ENCODE measurements at places on chromosomes 3 and 15.

GRCh38 chr3:195255571-195256501 is 15.1 kb downstream of the XXYLT1 start:
- H3K4me1 ChIP-seq, result peaks cover 40% of the 10 kb centered on the region
- no peak overlapping the region for H3K27ac ChIP-seq
- no peak for DNase-seq
- peaks cover 3% of the 10 kb centered on the region for H3K36me3 ChIP-seq
- no peaks in the 10 kb centered on the region for H3K27me3 ChIP-seq

GRCh38 chr3:178526291-178526690 is 9.9 kb upstream of the KCNMB2 start:
- no peak for DNase-seq
- H3K36me3 ChIP-seq, result no peaks in the 10 kb centered on the region
- H3K4me1 ChIP-seq, result no peaks in the 10 kb centered on the region
- H3K27me3 ChIP-seq, result no peaks in the 10 kb centered on the region
- no peak overlapping the region for H3K27ac ChIP-seq

- H3K27me3 ChIP-seq, result no peaks in the 10 kb centered on the region
- no peaks in the 10 kb centered on the region for H3K36me3 ChIP-seq
- DNase-seq, result no peak
- H3K4me3 ChIP-seq, result no peak overlapping the region
- H3K27ac ChIP-seq, result no peak overlapping the region
These were observed 33.8 kb upstream of the BLM start for GRCh38 chr15:90683371-90683770.

DNA sequence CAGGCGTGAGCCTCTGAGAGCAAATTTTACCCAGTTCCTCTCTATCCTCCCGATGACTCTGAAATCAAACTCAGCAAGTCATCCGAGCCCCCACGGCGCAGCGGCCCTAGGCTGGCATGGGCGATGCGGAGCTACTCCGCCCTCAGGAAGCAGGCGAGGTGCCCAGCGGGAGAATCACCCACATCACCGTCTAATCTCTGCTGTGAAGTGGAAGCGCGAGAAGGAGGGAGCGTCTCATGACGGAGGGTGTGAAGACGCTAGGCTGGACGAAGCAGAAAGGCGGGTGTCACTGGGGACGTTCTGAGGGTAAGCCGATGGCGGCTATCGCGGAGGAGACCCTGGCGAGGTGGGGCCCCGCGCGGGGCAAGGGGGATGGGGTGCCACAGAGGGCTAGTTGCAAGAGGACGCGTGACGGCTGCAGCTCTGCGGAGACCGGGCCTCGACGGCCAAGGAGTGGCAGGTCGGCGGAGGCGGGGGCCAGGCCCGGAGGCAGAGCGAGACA is 9.1 kb upstream of the GNAI2 start:
- no peak for DNase-seq
- H3K27ac ChIP-seq, result peak overlapping the region; percentile 69
- H3K4me1 ChIP-seq, result peaks cover 45% of the 10 kb centered on the region
- no peaks in the 10 kb centered on the region for H3K36me3 ChIP-seq
- peak overlapping the region; percentile 80 for H3K4me3 ChIP-seq

DNA sequence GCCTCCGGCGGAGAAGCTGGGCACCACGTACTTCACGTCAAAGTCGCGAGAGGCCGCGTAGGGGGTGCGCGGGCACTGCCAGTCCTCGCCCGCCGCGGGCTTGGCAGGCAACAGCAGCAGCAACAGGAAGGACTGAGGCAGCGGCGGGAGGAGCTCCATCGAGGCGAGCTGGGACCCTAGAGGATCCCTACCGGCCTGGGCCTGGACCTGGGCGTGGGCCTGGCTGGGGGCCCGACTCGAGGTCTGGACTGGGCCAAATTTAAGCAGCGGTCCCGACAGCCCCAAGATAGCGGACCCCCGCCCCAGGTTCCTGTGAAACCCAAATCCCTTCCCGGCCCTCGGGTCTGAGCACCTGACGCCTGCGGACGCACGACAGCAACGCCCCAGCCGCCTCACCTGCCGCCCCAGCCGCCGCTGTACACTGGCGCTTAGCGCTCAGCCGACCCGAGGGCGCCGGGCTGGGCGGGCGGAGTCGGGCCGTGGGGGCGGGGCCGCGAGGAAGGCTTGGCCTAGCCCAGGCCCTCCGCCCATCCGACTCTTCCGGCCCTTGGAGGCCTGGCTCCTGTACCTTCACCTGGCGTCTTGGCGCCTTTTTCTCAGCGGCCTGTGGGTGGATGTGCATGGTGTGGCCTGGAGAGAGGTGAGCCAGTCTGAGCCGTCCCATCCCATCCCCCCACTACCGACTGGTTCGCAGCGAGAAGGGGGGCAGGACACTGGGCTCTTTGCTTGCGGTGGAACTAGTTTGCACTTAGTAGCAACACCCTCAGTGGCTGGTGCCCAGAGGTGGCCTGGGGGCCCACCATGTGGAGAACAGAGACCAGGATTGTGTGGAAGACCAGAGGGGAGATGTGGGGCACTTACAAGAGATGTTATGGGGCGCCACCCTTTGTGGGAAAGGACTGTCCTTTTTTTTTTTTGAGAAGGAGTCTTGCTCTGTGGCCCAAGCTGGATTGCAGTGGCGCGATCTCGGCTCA is at the start of gene MST1R:
Gene MST1R, minus strand, starts transcription at position 423 of the 974 bp plus-strand sequence. Its CDS starts 264 bp downstream, at position 159.
- peak within 1 kb of the TSS; percentile 52 for H3K4me3 ChIP-seq
- peaks cover 69% of the 10 kb centered on the region for H3K4me1 ChIP-seq
- H3K27ac ChIP-seq, result peak within 1 kb of the TSS; percentile 82

- peaks cover 15% of the 10 kb centered on the region for H3K36me3 ChIP-seq
- no peak for DNase-seq
These were observed 17.7 kb downstream of the FEM1B start for GRCh38 chr15:68295014-68295805.

GRCh38 chr15:47724346-47724745 is 7.0 kb downstream of the SEMA6D start:
- H3K27me3 ChIP-seq, result no peaks in the 10 kb centered on the region
- no peak for DNase-seq
- no peak overlapping the region for H3K4me3 ChIP-seq
- no peak overlapping the region for H3K27ac ChIP-seq
- H3K36me3 ChIP-seq, result no peaks in the 10 kb centered on the region
- H3K4me1 ChIP-seq, result peaks cover 8% of the 10 kb centered on the region

GRCh38 chr15:100768501-100768931 is 111.1 kb upstream of the ALDH1A3 start:
- no peak overlapping the region for H3K27ac ChIP-seq
- H3K4me1 ChIP-seq, result peaks cover 5% of the 10 kb centered on the region
- DNase-seq, result peak; percentile 72

DNA sequence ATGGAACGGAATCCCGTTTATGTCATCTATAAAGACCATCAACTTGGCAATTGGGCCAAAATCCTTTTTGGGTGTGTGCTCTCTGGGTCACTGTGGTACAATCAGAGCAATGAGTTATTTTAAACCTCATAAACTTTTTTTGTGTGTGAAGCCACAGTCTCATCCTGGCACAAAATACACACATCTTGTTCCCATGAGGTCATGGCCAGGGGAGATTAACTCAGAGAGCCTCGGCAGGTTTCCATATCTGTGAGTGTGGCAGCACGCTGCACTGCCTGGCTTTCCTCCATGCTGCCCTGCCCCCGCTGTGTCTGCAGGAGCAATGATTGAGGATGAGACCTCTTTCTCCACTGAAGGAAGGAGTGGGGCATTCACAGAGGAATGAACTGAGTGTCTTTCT is 54.0 kb upstream of the DLG1 start:
- no peak overlapping the region for H3K4me3 ChIP-seq
- no peak for DNase-seq
- no peaks in the 10 kb centered on the region for H3K27me3 ChIP-seq
- H3K4me1 ChIP-seq, result peaks cover 18% of the 10 kb centered on the region

GRCh38 chr15:79057050-79057449 is 33.5 kb downstream of the RASGRF1 start:
- no peaks in the 10 kb centered on the region for H3K4me1 ChIP-seq
- no peak overlapping the region for H3K4me3 ChIP-seq
- no peak overlapping the region for H3K27ac ChIP-seq
- DNase-seq, result no peak
- peaks cover 20% of the 10 kb centered on the region for H3K27me3 ChIP-seq

- H3K27ac ChIP-seq, result no peak overlapping the region
- H3K36me3 ChIP-seq, result no peaks in the 10 kb centered on the region
- no peak overlapping the region for H3K4me3 ChIP-seq
These were observed 156.3 kb downstream of the LIPC start for GRCh38 chr15:58588096-58588495.

DNA sequence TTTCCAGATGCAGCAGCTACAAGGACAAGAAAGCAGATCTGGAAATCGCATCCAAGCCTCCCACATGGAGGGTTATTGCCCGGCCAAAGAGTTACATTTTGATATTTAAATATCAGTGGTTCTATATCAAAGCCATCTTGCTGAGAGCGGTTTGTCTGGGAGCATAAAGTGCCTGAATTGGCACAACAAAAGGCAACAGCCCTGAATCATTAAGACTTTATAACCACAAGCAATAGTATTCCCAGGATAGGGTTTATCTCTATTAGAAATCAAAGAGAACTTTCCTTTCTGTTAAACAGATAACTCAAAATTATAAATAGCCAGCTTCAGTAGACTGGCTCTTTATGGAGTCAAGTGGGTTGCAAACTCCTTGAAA is 564.7 kb downstream of the ROBO1 start:
- no peak for DNase-seq
- no peak overlapping the region for H3K27ac ChIP-seq
- H3K36me3 ChIP-seq, result no peaks in the 10 kb centered on the region
- H3K4me3 ChIP-seq, result no peak overlapping the region
- H3K27me3 ChIP-seq, result no peaks in the 10 kb centered on the region

DNA sequence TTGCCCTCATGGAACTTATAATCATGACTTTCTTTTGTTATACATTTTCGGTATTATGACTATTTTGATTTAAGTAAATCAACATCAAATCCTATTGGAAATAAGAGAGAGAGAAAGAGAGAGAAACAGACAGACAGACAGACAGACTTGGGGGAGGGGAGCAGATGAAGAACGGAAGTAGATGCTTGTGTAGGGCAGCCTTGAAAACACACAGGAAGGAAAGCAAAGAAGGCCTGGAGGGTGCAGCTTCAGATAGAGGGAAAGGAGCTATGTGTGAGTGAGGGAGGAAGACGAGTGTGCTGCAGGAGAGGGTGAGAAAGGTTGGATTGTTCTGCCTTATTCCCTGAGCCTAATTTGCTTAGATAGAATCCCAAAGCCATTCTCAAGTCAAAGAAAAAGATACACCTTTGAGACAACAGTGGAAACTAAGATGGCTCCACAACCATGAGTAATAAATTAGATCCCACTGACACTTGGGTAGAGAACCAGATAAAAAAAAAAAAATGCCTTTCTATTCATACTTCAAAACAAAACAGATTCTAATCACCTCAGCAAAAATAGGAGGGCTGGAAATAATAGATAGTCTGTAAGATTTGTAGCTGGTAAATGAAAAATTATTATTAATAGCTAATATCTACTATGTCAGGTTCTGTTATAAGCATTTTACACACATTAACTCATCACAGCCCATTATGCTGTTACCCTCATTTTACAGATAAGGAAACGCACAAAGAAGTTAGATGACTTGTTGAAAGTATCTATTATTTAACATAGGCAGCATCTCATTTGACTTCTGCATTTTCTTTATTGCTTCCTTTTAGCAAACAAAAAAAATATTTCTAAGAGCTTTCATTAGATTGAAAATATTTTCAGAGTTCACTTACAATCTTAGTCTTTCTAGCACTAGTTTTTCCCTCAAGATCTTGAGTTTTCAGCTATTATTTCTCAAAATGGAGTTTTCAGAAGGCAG is 214.1 kb downstream of the TNIK start:
- H3K36me3 ChIP-seq, result no peaks in the 10 kb centered on the region
- peaks cover 2% of the 10 kb centered on the region for H3K4me1 ChIP-seq
- DNase-seq, result no peak
- no peak overlapping the region for H3K27ac ChIP-seq
- no peak overlapping the region for H3K4me3 ChIP-seq

GRCh38 chr3:119769394-119770149 is 12.3 kb upstream of the NR1I2 start:
- H3K4me3 ChIP-seq, result no peak overlapping the region
- DNase-seq, result no peak
- no peaks in the 10 kb centered on the region for H3K27me3 ChIP-seq
- H3K4me1 ChIP-seq, result no peaks in the 10 kb centered on the region
- H3K36me3 ChIP-seq, result no peaks in the 10 kb centered on the region

GRCh38 chr3:126925411-126926171 is 57.3 kb upstream of the PLXNA1 start:
- H3K4me1 ChIP-seq, result peaks cover 19% of the 10 kb centered on the region
- DNase-seq, result no peak
- H3K27me3 ChIP-seq, result no peaks in the 10 kb centered on the region
- H3K27ac ChIP-seq, result no peak overlapping the region
- H3K36me3 ChIP-seq, result no peaks in the 10 kb centered on the region

All from suprapubic skin (tissue), 4 donors.